ENCODE measurements at places on chromosomes 4 and X.

GRCh38 chr4:145199051-145199716, 18.8 kb upstream of the OTUD4 start:
- no peak for DNase-seq

- no peak for DNase-seq
Measured at GRCh38 chr4:168199260-168199957, 107.1 kb downstream of the ANXA10 start.

DNA sequence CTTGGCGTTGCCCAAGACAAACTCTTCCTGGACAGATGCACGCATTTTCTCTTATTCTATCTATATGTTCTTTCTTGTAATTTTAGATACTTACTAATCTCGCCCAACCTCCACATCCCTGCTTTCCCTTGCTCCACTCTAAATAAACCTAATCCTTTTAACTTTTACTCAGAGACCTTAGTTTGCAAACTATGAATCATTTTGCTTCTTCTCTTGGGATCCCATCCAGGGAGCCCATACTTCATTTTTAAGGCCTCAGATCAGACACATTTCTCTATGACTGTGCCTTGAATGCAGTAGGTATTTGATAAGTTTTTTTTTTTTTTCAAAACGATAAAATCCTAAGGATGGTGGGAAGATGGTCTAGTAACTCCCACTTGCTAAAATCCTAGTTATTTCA, 353.8 kb upstream of the HAND2 start:
- DNase-seq: no peak

- DNase-seq: no peak
Measured at GRCh38 chrX:139905051-139905450, 27.8 kb downstream of the ATP11C start.

DNA sequence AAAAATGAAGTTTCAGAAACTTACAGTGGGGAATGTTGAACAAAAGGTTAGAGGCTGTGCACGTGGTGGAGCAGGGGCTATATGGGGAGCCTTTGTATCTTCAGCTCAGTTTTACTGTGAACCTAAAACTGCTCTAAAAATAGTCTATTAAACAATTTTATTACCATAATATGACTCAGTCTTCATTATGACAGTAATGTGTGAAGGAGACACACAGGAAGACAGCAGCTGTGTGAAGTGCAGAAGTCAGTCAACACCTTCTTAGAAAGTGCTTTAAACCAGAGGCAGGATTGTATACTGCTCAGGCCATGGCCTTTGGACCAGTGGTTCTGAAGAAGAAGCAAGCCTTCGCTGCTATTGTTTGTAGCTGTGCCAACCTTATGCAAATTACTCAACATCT, 89.7 kb downstream of the ARHGAP10 start:
- DNase-seq: no peak

- DNase-seq: no peak
Measured at GRCh38 chr4:7333024-7333780, 101.5 kb downstream of the PSAPL1 start.

- DNase-seq: no peak
Measured at GRCh38 chrX:100731441-100732281, at the start of gene SYTL4. TSS of gene SYTL4 (minus strand) at chrX:100732121. CDS start at chrX:100702037, 30,084 bp downstream.

DNA sequence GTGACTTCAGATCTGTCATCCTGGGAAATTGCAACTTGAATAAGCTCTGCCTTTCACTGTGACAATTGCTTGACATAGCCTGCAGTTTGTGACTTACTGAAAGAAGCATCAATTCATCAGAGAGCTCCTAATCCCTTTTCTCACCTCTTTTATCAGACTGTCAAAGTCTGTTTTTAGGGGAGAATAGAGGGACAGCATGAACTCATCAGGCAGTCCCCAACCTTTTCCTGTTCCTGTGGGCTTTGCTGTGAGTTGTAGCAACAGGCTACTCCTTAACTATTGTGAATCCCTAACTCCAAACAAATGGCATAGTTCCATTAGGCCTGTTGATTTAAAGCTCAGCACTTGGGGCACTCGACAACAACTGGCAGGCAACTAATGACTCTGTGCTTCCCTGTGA, 64.9 kb downstream of the DOCK11 start:
- no peak for DNase-seq

- no peak for DNase-seq
Measured at GRCh38 chr4:165606465-165607205, 227.8 kb downstream of the CPE start.

DNA sequence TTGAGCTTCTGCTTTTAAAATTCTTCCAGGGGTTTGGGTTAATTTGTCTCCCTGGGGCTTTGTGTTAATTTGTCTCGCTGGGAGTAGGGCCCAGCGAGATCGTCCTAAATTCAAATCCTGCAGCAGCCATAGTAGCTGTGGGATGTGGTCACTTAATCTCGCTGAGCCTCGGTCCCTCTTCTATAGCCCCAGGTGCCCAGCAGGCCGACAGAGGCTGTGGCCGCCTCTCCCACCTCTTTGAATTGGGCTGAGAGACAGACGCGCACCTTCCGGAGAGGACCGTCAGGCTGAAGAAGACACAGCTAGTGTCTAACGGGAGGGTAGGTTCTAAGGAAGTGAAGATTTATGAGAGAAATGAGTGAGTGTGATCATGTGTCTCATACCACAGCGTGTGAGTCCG, 15.7 kb upstream of the WFS1 start:
- DNase-seq: no peak

- DNase-seq: peak; percentile 69
Measured at GRCh38 chr4:155376387-155377268, at the start of gene MAP9. TSS of gene MAP9 (minus strand) at chr4:155376965. CDS start at chr4:155375850, 1,115 bp downstream.

- DNase-seq: no peak
Measured at GRCh38 chrX:21438792-21439191, 64.6 kb downstream of the CNKSR2 start.

DNA sequence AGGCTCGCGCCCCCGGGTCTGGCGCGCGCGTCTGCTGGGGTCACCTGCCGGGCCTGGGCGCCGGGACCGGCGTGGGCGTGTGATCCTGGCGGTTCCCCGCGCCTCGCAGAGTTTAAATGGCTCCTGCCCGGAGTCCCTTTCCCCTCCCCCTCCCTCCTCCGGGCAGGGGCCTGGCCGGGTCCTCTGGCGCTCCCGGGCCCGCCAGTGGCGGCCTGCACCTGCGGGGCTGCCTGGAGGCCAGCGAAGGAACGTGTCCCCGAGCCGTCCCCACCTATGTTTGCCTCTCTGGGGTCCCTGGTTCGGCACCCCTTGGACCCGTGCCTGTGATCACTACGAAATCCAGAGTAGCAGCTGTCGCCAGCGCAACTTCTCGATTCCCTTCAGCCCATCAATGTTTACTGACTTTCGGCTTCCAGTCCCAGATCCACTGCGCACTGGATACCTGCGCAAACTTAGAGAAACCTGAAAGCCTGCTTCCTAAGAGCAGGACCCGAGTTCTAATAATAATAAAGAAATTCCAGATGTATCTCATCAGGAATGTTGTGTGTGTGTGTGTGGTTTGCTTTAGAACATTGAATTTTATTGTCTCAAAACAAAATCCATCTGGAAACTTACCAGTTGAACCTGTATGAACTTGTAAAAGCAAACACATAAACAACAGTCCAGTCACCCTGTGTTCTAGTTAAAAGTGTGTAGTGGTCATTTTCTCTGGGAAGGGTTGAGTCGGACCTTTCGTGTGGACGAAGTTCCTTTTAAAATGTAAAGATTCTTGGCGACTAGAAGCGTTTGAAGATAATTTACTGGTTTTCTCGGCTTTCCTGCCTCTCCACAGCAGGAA, 788 bp downstream of the SHROOM2 start:
- no peak for DNase-seq

- DNase-seq: no peak
Measured at GRCh38 chrX:56803850-56804681, 75.0 kb downstream of the NBDY start.

DNA sequence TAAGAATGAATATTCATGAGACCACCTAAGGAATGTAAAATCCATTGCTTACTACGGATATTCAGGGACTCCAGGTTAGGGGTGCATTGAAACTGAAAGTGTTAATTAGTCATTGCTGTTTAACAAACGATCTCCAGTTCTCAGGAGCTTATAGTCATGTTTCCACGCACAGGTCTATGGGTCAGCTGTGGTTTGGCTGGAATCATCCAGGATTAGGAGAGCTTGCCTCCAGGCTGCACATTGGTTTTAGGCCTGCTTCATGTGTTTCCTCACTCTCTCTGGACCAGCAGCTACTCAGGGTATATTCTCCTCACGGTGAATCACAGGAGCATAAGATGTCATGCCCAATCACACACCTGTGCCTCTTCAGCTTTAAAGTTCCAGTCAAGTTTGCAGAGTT, 98.9 kb downstream of the ATXN3L start:
- DNase-seq: no peak

GRCh38 chr4:152171556-152171955, 364.3 kb downstream of the FBXW7 start:
- no peak for DNase-seq

DNA sequence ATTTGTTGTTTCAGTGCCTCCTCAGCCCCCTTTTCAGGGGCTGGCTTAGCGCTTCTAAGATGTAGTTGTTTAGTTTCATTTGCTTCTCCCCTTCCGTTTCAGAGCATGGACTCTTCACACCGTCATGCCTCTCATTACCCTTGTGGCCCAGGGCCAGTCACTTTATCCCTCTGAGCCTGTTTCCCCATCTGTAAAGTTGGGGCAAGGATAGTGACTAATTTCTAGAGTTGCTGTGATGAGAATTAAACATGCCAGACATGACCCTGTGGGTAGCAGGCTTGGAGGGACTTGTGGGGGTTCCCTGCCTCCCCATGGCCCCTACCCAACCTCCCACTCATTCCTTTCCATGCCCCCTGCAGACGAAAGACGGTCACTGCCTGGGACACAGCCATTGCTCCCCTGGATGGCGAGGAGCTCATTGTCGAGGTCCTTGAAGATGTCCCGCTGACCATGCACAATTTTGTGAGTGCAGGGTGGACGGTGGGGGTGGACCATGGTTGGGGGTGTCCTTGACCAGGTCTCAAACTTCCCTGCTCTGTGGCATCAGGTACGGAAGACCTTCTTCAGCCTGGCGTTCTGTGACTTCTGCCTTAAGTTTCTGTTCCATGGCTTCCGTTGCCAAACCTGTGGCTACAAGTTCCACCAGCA, 3.6 kb downstream of the ARAF start:
- DNase-seq: no peak
